CD4-positive, alpha-beta T cell treated with Interleukin-2 at 100 ng/mL for 4 hours (primary cell): ENCODE measurements at places on chromosomes 3 and 15.

DNA sequence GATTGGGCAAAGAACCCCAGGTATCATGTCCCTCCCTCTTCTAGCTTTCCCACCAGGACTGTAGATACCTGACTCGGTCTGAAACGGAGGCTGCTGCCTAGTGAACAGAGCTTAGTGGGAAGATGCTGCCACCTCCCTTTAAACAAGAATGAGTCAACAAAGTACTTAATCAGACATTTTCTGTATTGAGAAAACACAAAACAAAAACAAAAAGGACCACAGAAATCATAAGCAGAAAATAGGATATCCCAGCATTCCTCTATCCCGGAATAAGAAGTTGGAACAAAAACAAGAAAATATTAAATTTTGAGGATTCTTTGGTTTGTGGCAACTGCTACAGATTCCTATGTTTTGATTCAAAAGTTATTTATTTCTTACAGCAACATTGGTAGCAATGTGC lies 51.7 kb upstream of the COL8A1 start:
- DNase-seq = no peak

- no peak for DNase-seq
Observed at GRCh38 chr3:128198313-128198712, 45.0 kb downstream of the EEFSEC start.

DNA sequence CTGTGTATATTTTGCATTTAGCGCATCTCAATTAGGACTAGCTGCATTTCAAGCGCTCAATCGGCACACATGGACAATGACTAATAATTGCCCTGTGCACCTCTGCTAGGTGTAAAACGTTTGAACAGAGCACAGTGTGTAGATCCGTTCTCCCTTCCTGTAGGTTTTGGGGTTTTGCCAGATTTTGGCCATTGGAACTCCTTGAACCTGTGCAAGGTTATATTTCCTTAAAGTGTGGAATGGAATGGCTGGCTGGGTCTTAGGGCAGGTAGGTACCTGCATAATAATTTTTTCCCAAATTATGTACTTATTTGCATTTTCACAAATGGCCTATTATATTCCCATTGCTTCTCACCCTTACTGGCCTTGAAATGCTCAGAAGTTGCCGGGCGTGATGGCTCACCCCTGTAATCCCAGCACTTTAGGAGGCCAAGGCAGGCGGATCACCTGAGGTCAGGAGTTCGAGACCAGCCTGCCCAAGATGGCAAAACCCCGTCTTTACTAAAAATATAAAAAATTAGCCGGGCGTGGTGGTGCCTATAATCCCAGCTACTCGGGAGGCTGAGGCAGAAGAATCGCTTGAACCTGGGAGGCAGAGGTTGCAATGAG lies 777 bp downstream of the RNU5B-1 start:
- no peak for DNase-seq

- no peak for DNase-seq
Observed at GRCh38 chr3:8145661-8146060, 356.0 kb upstream of the LMCD1 start.

GRCh38 chr3:47877719-47878118 lies 74.8 kb downstream of the DHX30 start:
- DNase-seq = no peak

- DNase-seq = no peak
Observed at GRCh38 chr3:126311338-126311978, 45.8 kb downstream of the KLF15 start.

DNA sequence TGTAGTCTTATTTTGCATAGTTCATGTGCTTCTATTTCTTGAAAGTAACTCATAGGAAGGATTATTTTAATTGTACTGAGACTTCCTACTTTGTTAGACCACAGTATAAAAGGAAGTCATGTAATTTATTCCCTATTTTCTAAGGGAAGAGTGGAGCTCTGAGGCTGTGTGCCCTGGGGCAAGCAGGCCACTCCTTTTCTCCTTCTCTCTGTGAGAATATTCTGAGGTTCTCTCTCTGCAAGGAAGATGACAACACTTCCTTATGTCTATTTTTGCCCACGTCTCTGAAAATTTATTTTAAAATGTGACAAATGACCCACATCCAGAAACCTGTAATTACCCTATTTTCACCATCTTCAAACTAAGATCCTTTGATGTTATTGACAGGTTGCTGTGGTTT lies 11.0 kb downstream of the KCTD6 start:
- DNase-seq = no peak

DNA sequence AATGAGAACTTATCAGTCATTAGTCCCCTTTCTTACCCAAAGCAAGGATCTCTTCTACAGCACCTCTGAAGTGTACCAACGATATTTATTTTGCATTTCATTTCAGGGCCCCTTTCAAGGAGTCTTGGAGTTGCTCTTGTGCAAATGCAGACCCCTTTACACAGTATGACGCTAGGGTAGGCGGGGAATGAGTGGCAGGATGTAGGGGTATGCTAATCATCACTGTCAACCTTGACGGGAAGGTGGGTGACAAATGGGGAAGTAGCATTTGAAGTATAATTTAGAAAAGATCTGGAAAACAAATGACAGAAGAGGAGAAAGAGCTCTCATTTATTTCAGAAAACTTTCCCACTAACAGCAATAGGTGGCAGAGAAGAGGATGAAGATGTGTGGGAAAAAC lies 94.4 kb downstream of the LRRN1 start:
- DNase-seq = no peak

GRCh38 chr3:23094890-23095462 lies 108.2 kb upstream of the UBE2E2 start:
- DNase-seq = no peak
